OCI-LY7 (cell line): ENCODE measurements at places on chromosomes 16 and 17.

DNA sequence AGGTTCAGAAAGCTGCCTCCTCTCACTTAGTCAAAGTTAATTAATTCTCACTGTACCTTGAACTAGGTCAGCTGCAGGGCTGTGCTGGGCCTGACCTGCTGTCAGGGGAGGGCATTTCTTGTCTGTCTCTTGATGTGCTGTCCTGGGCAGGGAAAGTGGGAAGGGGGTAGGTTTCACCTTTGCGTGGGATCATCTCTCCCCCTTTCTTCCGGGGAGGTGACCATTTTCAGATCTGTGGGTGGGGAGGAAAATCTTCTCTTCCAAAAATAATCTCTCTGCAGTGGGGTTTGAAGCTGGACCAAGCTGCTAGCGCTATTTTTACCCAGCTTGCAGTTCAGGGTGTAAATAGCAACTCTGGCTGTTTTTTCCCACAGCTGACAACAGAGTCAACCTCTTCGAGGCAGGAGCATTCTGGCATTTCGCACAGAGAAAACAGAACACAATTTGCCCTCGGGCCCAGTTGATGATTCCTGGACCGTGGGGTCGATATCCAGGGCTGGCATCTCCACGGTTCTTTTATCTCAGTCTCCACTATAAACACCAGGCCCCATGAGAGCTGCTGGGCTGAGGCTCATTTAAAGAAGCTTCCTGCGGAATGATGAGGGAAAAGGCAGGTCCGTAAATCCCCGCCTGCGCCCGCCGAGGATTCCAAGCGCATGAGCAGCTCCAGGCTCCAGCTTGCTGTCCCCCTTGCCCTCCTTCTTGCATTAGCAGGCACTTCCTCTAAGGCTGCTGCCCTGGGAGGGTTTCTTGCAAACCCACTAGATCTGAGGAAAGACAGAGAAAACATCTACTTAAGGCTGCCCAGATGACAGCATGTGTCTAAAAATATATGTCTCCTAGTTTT lies 93.9 kb downstream of the YPEL2 start:
- DNase-seq: no peak

GRCh38 chr17:5825717-5826330 lies 241.5 kb upstream of the NLRP1 start:
- DNase-seq: no peak

GRCh38 chr17:61393904-61394629 lies 5.6 kb upstream of the TBX2 start:
- no peak for DNase-seq

DNA sequence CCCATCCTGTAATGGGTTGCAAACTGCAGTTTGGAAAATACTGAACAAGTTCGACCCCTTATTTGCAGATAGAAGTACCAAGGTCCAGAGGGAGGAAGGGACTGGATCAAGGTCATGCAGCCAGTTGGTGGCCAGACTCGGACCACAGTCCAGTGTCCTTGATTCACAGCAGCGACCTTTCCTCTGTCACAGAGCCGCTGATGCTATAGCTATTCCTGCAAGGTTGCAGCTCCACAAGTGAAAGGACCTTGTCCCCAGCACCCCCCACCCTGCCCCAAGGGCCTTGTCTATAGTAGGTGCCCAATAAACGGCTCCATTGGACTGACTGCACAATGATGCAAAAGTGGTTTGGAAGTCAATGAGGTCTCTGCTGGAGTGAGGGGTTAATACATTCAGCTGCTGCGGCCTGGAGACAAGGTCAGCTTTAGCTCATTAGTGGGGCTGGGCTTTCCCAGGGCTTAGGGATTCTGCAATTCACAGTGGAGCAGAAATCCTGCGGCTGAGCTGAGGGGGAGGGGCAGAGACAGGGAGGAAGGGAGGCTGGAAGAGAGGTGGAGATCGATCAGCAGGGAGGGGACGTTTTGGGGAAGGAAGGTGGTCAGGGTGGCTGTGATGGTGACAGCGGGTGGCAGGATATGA lies 13.4 kb upstream of the CRHR1 start:
- DNase-seq: no peak

DNA sequence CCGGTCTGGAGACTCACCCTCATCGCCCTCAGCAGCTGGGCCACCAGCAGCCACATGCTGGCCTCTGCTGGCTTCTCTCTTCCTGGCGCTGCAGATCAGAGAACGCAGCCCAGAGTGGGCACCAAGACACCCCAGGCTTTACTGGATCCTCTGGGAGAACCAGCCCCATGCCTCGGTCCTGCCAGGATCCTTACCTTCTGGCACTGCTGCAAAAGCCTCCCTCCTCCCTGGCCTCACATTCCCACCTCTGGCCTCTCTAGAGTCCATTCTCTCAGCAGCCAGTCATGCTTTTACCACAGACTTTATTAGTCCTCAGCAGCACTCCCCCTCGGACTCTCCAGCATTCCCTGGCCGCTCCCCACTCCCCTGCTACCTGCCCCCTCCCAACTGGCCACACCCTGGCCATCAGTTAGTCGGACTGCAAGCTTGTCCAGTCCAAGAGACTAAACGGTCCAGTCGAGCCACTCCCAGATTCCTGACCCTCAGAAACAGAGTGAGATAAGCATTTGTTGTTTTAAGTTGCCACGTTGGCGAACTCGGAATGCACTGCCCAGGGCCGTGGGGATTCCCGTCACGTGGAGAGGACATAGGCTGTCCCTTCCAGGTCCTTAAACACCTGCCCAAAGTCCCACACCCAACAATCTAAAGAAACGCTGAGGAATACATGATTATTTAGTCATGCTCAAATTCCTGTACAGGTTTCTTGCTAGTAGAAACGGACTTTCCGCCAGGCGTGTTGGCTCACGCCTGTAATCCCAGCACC lies 5.9 kb upstream of the SPG7 start:
- DNase-seq: no peak

DNA sequence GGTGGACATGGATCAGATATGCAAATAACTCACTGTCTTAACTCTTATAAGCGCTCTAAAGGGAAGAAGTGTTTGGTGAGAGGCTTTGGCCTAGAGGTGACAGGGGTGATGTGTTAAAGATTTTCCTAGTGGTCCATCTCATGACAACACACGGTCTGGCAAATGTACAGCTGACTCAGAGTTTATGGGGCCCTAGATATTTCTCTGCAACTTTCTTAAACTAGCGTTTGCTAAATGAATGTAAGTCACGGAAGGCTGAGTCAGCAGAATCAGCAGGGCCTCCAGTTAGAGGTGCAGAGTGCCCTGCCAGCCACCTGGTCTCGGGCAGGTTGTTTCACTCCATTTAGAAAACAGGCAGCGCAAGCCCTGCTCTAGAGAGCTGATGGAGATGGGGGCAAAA lies 40.1 kb downstream of the CLEC16A start:
- no peak for DNase-seq

DNA sequence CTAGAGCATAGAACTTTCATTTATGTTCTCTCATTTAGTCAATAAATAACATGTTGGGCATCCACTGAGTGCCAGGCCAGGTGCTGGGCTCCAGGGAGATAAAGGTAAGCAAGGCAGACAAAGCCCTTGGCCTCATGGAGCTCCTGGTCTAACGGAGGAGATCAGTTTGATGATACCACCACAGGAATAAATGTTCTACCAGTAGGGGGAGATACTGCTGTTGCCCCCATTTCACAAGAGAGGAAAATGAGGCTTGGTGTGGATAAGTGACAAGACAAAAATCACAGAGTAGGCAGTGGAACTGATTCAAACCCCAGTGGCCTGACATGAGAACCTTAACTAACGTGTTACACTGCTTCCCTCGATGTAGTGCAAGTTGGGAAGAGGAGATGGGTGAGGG lies 80.4 kb upstream of the ERCC4 start:
- DNase-seq: peak; percentile 2

DNA sequence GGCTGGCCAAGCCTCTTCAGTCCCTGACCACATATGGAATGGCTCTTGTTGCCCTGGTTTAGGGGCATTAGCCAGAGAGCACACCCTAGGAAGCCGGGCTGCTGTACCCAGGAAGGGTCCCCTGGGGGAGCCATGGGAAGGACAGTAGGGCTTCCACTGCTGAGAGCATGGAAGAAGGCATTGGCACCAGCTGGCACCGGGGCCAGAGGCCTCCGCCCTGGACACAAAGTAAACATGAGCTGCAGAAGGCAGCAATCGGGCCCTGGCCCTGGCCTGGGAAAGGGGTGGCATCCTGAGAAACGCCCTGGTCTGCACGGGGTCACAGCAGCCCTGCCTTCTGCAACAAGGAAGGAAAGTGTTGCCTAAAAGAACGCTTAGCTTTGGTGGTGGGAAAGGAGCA lies 49.4 kb downstream of the VAC14 start:
- DNase-seq: no peak

GRCh38 chr17:60819447-60820130 lies 141.9 kb downstream of the BCAS3 start:
- no peak for DNase-seq

- DNase-seq: no peak
These were observed 3.7 kb downstream of the PEMT start for GRCh38 chr17:17587614-17588337.

- DNase-seq: no peak
These were observed 118.0 kb upstream of the ZNF469 start for GRCh38 chr16:88264641-88265285.

DNA sequence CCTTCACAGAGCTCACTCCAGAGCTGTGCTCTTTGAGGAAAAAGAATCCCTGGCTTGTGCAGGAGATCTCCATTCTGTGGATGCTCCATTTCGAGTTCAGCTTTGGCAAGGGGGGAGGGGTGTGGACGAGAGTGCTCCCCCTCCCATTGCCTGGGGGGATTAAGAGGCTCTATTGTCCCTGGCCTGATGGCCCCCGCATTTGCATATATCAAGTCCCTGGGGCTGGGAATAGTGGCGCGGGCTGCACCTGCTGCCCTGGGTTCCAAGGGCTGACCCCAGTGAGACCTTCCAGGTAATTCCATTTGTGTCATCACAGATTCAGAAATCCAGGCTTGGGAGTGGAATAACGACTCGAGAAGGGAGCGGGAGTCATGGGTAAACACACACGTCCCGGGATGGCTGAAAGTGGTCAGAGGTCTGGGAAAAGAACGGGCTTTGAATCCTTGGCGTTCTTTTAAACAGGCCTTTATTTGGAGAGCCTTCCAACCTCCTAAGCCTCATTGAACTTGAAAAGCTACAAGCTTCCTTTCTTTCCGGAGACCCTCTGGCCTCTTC lies 479.3 kb downstream of the HS3ST3B1 start:
- DNase-seq: no peak

DNA sequence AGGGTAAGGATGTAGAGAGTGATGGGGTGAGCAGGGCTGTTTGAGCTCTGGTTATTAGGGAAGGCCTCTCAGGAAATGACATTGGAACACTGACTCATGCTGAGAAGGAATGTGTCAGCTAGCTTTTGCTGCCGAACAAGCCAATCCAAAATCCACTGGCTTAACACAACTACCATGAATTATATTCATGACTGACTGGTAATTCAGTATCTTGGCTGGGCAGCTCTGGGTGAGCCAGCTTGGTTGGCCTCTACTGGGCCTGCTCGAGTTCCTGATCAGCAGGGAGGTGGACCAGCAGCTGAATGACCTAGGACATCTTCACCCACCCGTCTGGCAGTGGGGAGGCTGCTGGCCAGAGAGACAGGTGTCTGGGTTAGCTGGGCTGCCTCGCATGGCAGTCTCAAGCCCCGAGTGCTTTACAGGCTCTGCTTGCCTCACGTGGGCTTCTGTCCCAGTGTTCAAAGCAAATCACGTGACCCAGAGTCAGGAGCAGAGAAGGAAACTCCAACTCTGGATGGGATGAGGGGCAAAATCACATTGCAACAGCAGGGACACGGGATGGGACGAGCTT lies 209.4 kb downstream of the KATNIP start:
- no peak for DNase-seq

DNA sequence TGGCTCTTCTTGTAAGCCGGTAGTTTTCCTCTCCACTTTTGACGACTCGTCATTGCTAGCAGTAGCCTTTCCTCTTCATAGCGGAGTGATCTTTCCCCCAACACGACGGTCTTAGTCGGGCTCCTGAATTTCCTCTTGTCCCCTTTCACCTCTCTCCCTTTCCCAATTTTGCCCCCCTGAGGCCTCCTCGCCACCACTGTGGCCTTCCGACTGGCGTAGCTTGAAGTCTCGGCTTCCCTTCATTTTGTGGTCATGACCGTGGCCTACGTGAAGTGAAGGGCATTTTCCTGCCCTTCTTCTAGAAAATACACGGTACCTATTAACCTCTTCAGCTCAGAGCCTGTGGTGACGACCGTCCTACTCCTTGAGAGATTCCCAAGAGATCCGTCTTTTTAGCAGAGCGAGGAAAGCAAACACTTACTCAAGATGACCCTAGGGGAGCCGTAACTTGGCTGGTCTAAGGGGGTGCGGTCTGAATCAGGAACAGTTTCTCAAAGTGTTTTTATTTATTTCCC lies 787 bp downstream of the PRKAR1A start:
- peak; percentile 33 for DNase-seq

GRCh38 chr16:85668676-85669424 lies 19.9 kb downstream of the GINS2 start:
- DNase-seq: no peak

DNA sequence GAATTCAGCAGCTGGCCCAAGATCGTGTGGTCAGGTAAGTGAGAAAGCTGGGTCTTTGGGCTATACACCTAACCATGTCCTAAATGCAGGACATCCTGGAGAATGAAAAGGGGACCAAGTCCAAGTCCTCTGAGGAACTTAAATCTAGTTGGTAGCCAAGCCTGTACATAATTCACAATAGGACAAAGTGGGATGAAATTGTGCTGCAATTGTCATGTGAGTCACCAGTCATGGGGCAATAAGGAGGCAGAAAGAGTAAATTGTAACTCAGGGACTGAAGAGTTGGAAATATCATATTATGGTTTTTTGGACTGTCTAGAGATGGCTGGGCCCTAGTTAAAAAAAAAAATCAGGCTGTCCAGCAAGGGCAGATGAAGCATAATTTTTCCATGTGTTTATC lies 202.6 kb downstream of the CYLD start:
- no peak for DNase-seq

GRCh38 chr17:37220607-37220953 lies 155.2 kb upstream of the C17orf78 start:
- DNase-seq: peak; percentile 25

GRCh38 chr16:6265968-6266367 lies 1066.7 kb upstream of the RBFOX1 start:
- DNase-seq: no peak

DNA sequence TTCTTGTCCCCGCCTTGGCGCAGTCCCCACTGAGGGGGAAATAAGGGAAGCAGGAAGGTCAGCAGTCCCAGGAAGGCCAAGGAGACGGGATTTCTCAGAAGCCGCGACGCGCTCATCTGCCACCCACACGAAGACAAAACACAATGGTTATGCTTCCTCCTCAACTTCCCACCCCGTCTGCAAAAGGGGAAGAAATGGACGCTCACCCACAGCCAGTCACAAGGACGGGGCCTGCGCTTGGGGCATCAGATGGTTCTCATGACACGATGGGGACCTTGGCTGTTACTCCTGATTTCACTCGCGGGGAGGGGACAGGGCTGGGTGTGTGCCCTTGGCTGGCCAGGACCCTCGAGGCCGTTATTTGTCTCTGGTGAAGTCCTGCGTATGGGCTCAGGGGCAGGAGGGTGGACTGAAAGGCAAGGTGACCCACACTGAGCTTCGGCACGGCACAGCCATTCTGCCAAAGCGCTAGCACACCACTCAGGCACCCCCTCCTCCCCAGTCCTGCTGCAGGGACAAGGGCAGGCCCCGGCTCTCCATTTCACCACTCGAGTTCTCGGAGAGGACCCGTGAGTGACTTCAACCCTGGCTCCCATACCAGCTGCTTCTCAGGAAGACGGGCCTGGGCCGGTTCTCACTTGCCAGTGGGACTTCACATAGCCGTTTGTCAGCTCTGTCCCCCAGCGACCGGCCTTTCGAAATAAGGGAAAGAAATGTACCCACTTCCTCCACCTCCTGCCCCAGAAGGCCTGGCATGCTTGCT lies 84.5 kb downstream of the ABR start:
- no peak for DNase-seq
